ENCODE measurements at places on chromosomes 5 and 9.

DNA sequence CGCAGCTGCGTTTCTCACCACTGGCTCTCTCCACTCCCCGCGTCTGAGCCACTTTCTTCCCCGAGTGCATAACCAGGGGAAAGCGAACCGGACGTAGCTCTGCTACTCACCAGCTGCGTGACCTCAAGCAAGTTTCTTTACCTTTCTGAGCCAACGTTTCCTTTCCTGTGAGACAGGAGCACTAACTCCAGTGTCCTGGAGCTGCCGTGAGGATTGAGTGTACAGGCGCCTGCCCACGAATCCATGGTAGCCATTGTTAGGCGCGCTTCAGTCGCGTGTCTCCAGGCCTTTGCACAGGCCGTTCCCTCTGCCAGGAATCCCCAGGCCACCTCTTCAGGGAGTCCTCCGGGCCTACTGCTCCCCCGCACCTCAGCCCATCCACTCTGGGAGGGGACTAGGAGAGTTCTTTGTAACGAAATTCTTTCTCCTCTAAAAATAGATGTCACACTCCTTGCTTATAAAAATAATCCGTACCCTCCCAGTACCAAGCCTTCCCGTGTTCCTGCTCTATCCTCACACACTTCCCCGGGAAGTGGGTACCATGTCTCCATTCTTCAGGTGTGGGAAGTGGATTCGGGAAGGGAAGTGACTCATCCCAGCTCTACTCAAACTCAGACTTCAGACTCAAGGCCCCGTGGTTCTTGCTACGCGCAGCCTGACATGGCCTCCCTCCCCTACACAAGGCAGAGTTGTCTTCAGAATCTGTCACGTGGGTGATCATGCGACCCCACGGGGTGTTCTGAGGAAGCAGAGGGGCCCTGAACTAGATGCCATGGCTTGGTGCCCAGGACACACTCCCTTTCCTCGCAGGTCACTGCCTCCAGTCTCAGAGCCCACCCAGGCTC is 16.1 kb upstream of the CRB2 start:
- no peak for DNase-seq

GRCh38 chr5:125595095-125595494 is 828.1 kb upstream of the GRAMD2B start:
- no peak for DNase-seq

- DNase-seq: no peak
Observed at GRCh38 chr9:35254237-35254636, 92.4 kb downstream of the UNC13B start.

DNA sequence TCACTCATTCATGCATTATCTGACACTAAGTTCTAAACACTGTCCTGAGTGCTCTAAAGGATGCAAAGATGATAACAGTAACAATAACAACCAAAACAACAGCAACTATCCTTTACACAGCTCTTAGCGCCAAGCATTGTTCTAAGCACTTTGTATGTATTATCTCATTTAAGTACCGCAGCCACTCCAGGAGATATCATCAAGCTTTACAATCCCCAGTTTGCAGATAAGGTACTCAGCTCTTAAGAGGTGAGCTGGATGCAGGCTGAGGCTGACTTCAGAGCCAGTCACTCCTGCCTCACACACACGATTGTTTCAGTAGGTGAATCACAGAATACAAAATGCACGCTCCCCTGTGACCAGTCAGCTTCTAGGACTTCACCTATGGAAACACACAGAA is 141.8 kb downstream of the PAX5 start:
- DNase-seq: no peak

GRCh38 chr5:153525536-153525935 is 35.1 kb downstream of the GRIA1 start:
- DNase-seq: no peak

DNA sequence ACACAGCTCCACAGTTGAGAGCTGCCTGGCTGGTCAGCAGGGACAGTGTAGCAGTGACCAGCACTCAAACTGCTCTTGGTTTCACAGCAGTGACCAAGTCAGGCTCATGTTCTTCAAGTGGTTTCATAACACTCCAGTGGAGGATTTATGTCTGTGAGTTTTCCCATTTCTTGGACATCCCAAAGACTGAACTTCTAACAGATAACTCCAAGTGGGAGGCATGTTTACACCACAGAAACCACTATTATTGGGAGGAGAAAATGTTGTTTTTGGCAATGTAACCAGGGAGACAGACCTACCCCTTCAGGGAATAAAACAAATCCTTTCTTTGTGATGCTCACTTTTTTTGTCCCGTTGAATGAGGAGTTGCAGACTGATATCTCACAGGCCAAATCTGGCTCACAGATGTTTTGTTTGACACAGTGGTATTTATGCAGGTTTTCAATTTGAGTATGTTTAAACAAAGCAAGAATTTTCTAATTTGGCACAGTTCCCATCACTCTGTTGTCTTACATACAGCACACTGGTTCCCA is 141.5 kb downstream of the RMI1 start:
- DNase-seq: no peak

DNA sequence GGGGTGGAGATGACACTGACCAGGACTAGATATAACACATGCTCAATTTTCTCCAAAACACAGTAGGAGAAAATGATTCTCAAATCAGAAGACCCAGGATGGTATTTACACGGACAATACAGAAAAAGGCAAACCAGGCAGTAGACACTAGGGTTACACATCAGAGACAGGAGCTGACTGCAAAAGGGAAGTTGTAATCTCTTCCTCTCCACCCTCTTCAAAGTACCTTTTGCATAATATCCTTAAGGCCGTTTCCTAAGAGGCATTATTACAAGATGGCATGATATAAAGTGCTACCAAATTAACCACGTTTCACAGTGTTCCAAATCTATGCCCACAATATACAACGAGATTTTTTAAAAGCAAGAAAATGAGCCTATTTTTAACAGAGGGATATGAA is 39.2 kb downstream of the YIPF5 start:
- DNase-seq: no peak

DNA sequence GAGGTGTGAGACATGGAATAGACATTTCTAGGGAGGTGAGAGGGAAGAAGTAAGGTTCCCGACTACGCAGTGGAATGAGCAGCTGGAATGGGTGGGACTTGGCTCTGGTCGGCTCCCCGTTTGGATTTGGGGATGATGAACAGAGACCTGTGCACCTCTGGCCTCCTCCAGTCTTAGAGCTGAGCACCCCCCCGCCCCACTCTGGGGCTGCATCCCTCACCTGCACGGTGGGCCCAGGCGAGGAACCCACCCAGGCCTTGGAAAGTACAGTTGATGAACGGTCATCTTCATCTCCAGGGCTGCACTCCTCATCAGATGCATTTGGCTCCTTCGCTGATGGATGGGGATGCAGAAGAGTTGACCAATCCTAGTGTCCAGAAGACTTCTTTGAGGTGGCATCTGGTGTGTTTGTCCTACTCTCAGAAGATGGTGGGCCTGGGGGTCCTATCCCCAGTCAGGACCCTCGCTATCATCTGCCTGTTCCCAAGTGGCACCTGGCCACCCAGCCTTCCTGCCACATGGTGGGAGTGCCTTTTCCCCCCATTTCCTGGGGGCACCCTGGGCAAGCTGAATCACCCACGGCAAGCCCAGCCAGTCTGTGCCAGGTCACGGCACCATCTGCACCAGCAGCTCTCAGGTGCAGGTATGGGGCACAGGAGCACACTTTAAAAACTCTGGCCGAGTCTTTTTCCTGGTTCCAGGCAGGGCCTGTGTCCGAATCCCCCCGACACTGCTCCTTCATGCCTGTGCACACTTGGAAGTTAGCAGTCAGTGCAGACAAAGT is 70.5 kb downstream of the GTF3C4 start:
- DNase-seq: no peak

GRCh38 chr9:3170819-3171218 is 326.9 kb upstream of the PUM3 start:
- no peak for DNase-seq

DNA sequence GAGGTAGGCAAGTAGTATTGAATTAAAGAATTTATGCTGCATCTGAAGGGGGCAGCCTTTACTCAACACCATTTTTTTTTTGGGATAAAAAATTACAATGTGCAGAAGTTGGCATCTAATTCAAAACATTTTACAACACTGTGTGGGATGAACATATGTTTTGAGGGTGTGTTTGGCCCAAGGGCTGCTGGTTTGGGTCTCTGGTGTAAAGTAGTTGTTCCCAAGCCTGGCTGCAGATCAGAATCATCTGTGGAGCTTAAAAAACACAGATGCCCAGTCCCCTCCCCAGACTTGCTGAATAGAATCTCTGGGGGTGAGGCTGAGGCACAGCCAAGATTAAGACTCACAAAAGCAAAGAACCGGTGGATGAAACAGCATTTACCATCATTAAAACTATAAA is 33.0 kb upstream of the PDZD2 start:
- DNase-seq: no peak

GRCh38 chr5:7398596-7399280 is 2.8 kb downstream of the ADCY2 start:
- DNase-seq: no peak

- DNase-seq: no peak
Observed at GRCh38 chr9:131349522-131349880, 44.4 kb upstream of the PRRC2B start.

DNA sequence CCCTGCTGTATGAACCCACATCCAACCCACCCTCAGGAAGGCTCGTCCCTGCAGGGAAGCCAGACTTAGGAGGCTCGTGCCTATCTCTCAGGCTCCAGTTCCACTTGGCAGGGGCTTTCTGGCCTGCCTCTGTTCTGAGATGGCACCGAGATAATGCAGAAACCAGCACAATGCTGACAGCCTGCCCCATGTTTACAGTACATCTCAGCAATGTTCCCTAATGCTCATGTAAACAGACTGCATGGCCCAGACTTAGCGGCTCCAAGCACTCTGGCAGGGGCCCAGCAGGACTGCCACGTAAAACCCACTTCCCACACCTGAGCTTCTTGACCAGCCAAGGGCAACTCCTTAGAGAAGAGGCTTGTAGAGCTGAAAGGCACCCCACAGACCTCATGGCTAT is 499.5 kb upstream of the BRINP1 start:
- no peak for DNase-seq

DNA sequence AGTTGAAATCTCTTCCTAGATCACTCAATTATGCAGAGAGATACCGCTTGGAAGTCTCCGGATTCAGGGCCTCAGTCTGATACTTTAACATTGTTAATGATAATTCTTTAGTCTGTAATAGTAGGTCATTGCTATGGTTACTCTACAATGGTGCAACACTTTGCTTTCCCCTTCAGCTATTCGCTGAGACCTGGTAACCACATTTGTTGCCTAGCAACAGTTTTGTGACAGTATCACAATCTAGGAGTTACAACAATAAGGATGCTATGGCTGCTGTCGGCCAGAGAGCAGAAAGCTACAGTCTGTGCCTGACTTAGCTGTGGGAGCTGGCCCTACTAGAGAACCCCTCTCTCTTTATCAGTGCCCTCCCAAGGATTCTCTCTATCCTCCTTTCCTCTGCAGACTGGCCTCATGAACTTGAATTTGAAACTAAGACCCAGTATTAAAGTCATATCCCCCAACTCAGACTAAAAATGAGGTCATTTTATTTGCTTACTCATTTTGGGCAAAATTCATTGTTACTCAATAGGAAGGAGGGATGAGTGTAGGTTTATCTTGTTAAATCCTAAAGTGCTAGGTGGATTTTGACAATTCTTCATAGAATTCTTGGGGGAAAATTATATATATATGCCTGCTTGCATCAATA is 39.3 kb downstream of the NR2F1 start:
- no peak for DNase-seq

DNA sequence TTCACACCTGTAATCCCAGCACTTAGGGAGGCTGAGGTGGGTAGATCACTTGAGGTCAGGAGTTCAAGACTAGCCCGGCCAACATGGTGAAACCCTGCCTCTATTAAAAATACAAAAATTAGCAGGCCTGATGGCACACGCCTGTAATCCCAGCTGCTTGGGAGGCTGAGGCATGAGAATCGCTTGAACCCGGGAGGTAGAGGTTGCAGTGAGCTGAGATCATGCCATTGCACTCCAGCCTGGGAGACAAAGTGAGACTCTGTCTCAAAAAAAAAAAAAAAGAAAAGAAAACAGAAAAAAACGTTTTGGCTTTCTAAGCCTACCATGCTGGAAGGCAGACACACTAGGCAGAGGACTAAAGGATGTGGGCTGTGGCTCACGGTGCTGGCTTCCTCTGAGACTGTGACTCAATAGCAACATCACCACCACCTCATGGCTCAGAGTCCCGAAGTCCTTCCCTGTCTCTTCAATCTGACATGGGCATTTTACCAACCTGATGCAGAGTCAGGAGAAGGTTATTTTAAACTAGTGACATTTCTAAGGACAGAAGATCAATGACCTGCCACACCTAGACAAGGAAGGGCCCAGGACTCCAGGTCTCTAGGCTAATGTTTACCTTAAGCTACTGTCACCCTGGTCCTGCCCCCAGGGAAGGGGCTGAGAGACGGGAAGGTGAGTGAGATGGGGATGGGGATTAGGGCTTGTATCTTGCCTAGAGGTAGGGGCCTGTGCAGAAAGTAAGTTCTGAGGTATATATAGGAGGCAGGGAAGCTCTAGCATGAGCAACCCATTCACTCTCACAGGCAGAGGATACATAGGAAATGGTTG is 3.7 kb downstream of the ECSCR start:
- DNase-seq: no peak

DNA sequence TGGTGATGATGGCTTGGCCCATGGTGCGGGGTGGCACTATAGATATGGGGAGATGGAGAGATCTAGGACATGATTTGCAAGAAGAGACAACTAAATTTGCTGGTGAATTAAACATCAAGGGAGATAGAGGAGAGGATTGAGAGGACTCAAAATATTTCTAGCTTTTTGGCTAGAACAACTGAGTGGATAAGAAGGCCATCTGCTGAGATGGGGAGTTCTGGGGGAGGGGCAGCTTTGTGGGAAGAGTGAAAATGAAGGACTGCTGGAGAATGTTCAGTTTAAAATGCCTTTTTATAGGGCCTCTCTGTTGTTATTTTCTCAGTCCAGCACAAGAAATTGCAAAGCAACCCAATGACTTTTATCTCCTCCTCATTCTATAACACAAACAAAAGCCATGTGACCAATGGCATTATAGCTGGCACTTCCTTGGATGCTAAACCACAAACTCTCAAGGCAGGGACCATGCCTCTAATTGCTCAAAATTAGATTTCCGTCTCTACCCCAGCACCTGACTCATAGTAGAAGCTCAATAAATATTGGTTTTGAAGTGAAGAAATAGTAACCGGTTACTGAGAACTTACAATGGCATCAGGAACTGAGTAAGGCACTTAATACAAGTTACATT is 29.8 kb downstream of the JAKMIP2 start:
- no peak for DNase-seq

- DNase-seq: no peak
Observed at GRCh38 chr9:97831843-97832636, 21.0 kb upstream of the FOXE1 start.

GRCh38 chr5:135088911-135089310 is 54.9 kb upstream of the PITX1 start:
- DNase-seq: no peak

GRCh38 chr5:142356716-142357468 is 32.1 kb upstream of the SPRY4 start:
- peak; percentile 52 for DNase-seq

GRCh38 chr9:93108291-93109041 is 12.4 kb downstream of the CARD19 start:
- no peak for DNase-seq
